ENCODE measurements at places on chromosomes 12 and 14.

- DNase-seq: no peak
These were observed 56.3 kb downstream of the SIX6 start for GRCh38 chr14:60565211-60565610.

DNA sequence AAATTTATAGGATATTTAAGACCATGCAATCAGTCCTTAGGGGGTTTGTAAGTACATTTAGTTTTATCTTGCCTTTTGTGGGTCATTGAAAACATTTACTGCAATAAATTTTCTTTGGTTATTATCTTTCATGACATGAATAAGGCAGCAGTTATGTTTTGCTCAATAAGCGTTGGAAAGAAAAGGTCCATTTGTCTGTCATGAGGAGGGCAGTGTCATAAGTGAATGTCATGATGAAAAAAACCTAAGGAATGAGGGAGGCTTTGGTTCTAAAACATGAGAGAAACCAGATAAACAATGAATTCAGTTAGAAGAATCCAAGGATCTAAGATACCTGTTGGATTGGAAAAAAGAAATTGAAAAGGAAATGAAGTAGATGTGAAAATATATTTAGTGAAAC is 209.4 kb downstream of the NAV3 start:
- DNase-seq: no peak

DNA sequence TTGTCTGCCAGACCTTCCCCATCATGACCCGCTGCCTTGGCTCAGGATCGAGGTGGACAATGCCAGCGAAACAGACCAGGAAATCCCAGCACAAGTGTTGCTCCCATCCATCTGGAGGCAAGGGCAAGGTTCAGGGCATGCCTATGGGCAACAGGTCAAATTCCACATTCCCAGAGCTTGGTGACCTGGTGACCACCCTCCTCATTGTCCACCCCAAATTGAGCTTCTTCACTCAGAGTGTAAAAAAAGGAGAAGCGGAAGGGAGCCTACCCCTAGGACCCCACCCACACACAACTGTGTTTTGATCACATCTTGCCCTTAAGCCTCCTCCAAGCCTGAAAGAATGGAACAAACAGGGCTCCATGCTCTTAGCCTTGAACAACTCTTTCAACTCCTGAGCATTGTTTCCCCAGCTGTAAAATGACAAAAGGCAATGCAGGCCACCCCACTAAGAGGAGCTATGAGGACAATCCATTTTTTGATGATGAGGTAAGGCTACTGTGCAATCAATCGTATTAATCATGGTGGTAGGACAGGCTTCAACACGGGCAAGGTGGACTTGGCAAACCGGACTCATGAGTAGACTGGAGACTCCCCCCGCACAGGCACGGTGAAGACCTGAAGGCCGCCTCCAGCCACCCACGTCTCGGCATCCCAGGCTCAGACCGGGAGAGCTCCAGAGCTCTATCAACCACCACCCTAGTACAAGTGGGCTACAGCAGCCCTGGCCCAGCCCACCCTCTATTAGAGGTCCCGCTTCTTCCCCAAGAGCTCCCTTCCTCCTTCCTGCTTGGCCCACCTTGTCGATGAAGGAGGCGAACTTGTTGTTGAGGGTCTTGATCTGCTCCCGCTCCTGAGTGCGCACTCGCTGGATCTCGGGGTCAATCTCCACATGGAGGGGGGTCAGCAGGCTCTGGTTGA is 866 bp downstream of the KRT79 start:
- DNase-seq: no peak

DNA sequence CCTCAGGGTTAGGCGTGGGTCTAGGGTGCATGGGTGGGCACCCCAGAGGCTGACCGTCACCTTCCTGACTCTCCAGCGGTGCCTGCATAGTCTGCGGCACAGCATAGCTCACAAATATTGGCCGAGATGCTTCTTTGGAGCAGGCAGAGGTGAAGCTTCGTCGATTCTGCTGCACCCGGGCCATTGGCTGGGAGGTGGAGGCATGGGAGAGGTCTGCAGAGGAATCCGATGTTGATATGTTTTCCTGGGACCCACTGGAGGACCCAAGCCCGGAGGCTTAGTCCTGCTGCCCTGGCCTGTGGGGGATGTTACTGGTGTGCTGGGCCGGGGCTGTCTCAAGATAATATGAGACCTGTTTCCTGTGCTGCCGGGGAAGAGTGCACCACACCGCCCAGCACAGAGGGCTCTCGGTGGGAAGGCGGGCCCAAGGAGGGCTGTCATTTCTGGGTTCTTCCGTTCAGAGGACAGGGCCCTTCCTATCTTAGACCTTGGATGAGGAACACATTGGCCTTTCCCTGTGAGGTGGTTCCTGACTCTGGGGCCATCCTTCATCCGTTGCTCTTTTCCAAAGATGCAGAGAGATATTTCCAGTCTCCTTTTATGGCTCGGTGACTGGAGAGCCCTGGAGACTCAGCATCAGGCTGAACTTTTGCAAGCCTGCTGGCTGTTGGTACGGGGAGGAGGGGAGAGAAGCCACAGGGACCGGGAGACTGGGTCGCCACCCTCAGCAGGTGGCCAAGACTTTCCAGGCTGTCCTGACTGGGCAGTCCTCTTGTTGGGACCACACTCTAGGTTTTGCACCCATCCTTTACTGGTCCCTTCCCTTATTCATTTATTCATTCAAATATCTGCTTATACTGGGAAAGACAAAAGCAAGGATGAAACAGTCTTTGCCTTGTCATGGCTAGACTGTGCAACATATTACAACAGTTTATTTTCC is 143.5 kb downstream of the TSPAN9 start:
- no peak for DNase-seq

DNA sequence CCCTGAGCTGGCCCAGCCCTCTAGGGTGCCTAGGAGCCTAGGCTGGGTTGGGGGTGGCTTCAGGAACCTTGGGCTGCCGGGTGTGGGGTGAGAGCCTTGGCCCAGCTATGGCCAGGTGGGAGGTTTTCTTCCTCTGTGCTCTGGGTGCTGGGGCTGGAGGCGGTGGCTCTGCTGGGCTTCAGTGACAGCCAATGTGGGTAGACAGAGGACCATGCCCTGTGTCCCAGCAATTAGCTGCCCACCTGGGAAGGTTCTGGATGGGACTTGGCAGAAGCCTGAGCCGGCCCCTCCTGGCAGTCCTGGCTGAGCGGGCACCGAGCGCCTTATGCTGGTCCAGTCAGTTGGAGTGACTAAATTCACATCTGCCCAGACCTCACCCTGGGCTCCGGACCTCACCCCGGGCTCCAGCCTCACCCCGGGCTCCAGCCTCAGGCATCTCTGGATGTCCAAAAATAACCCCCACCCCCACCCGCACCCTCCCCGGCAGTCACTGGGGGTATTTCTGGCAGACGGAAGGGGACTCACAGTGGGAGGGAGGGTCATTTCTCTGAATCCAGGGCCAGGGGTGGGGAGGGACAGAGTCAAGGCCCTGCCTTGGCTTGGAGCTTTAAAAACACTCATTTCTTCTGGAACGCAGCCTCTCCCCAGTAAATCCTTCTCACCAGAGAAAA is 46.9 kb downstream of the CYP46A1 start:
- no peak for DNase-seq

- no peak for DNase-seq
These were observed 33.2 kb downstream of the CPNE8 start for GRCh38 chr12:38872156-38872555.

DNA sequence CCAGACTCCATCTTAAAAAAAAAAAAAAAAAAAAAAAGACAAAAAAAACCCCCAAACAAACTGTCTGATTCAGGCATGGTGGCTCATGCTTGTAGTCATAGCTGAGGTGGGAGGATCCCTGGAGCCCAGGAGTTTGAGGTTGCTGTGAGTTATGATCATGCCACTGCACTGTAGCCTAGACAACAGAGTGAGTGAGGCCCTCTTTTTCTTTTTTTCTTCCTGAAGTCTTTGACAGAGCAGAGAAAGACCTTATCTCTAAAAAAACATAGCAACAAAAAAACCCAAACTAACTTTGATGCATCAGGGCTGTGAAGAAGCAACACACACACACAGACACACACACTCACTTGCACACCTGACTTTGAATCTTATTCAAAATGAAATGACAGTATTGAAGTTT is 7.7 kb upstream of the AMN1 start:
- DNase-seq: no peak

- no peak for DNase-seq
These were observed 39.5 kb downstream of the WASHC3 start for GRCh38 chr12:102022286-102022685.

GRCh38 chr12:124663771-124664366 is 96.5 kb upstream of the NCOR2 start:
- no peak for DNase-seq

DNA sequence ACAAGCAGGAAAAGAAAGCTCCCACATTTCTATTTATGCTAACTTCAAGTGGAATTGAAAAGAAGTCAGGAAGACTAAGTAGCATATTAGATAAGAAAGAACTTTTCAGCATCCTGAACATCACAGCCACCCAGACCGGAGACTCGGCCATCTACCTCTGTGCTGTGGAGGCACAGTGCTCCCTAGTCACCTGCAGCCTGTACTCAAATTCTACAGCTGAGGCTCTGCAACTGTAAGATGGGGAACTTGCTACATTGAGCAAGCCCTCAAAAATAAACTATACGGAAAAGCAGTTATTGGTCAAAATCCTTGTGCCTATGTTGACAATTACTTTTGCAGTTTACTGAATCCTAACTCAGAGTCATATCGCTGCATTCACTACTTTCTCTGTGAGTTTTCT is 361.9 kb downstream of the DAD1 start:
- DNase-seq: no peak

GRCh38 chr12:1890119-1890703 is 28.2 kb downstream of the CACNA2D4 start:
- no peak for DNase-seq

DNA sequence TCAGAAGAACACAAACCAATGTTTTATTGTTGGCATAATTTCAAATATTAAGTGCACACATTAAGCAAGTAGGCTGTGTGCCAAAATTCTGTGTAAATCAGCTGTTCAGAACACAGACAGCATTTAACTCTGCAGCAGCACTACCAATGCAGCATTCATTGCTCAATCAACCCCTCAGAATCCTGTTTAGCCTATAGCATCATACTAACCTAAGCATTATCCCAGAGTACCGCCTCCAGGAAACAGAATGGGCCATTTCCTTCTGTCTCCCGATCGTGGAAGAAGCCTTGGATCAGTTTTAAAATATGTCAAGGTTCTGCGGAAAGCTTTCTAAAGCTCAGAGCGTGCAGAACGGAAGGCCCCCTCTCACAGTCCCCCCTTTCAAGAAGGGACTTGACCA is 3.3 kb downstream of the IL26 start:
- DNase-seq: no peak

DNA sequence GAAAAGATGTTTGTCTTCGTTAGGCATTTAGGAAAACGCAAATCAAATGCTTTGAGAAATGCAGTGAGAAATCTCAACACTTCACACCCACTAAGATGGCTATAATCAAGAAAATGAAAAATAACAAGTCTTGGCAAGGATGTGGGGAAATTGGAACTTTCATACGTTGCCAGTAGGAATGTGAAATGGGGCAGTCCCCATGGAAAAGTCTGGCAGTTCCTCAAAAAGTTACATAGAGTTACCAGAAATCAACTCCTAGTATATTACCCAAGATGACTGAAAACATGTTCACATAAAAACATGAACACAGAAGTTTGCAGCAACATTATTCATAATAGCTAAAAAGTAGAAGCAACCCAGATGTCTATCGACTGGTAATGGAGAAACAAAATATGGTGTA is 41.5 kb upstream of the LRTM2 start:
- no peak for DNase-seq

- no peak for DNase-seq
These were observed 513.8 kb upstream of the CCDC196 start for GRCh38 chr14:65972346-65972870.

GRCh38 chr14:72535485-72535884 is 358.4 kb downstream of the DPF3 start:
- no peak for DNase-seq

DNA sequence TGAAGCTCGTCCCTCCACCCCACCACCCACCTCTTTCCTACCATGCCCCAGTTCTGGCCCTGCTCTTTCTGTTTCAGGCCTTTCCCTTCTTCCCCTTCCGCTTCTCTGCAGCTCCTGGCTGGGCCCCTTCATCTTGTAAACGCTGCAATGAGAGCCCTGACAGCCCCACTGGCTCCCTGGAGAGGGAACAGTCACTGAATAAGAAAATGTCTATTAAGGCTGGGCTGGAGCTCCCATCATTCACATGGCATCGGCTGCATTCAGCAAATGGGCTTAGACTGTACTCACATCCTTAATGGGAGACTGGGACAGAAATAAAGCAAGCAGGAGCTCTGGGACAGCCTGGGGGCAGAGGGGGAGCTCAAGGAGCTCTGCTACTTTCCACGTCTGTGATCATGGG is 45.2 kb upstream of the TUNAR start:
- no peak for DNase-seq

GRCh38 chr14:100176811-100177327 is 17.4 kb upstream of the DEGS2 start:
- no peak for DNase-seq

DNA sequence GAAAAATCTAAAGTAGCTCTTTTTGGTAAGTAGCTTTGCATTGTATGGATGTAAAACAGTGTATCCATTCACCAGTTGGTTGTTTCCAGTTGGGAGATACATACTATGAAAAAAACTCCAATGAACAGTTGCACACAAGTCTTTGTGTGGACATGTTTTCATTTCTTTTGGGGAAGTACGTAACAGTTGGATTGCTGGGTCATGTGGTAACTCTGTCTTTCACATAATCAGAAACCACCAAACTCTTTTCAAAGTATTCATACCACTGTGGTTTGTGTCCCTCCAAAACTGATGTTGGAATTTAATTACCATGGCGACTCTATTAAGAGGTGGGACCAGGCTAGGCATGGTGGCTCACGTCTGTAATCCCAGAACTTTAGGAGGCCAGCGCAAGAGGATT is 58.9 kb upstream of the RESF1 start:
- no peak for DNase-seq

DNA sequence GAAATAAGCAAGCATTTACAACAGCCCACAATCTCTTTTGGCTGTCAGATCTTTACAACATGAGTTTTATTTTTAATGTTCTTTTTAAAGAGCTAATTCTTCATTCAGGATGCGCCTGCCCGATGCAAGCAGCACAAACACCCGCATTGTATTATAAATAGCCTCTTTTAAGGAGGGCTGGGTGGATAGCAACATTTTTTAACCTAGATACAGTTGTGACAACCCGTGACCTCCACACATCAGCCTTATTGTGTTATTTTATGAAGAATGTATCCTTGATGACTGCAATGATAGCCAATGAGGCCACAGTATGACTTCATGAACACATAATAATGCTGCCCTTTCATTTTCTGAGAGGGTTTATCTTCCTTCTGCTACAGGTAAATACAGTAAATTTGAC is 173.7 kb downstream of the FOXN3 start:
- no peak for DNase-seq

- no peak for DNase-seq
These were observed 3.0 kb downstream of the SELPLG start for GRCh38 chr12:108630481-108631207.

All from stimulated activated CD4-positive, alpha-beta T cell treated with anti-CD3 and anti-CD28 coated beads, TNF-alpha, amount 100 ng/mL, for 1 hour (primary cell).